Activated CD4-positive, alpha-beta T cell treated with anti-CD3 and anti-CD28 coated beads, Interleukin-2, amount 50 U/mL, for 1 hour (primary cell): ENCODE measurements at places on chromosomes 1 and 21.

DNA sequence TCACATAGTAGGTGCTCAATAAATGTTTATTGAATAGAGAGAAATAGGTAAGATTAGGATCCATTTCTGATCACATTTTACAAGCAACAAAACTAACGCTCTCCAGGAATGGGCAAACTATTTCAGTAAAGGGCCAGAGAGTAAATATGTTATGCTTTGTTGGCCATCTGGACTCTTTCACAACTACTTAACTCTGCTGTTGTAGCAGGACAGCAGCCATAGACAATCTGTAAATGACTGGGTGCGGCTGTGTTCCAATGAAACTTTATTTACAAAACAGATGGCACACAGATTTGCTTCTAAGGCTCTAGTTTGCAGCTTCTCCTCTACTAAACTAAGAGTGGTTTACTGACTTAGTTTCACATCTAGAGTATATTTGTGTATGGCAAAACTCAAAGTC lies 83.0 kb upstream of the BACH1 start:
- DNase-seq, result no peak

GRCh38 chr1:224488806-224489499 lies 54.4 kb upstream of the WDR26 start:
- no peak for DNase-seq

DNA sequence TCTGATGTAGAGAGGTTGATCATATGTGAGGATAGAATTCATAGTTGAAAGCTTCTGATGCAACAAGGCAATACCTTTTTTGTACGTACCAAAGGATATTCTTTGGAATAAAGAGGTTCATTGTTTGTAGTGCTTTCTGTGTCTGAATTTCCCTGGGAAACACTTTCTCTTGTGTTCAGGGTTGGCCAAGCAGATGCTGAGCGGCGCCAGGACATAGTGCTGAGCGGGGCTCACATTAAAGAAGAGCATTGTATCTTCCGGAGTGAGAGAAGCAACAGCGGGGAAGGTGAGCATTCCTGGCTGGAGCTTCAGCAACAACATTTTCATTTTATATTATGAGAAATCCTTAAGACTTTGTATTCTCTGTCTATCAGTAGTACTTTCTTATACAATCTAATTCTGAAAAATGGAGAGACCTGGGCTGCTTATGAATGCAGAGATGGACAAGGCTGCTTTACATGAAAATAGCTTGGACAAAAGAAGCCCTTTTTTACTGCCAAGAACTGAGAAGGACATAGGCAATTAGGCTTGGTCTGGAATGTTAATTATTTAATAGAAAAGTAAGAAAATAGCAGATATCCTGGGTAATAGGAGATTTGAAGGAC lies 85.2 kb downstream of the KIF1B start:
- no peak for DNase-seq

DNA sequence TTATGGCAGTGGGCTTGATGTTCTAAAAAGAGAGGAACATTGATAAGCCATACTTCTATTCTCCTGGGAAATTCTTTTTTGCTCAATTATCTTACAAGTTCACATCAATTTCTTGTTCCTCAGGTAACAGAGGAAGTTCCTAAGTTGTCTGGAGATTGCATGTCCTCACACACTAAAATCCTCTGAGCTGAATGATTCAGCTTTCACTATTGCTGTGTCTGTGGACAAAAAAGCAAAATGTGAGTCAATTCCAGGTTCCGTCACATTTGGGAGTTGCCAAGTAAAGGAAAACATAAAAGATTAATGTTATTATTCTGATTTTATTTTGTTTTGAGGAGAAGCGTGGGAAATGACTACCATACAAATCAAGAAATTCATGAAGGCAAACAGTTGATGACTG lies 316.7 kb downstream of the CHRM3 start:
- no peak for DNase-seq

- no peak for DNase-seq
Observed at GRCh38 chr1:31795801-31796621, 19.8 kb downstream of the SPOCD1 start.
